Foreskin melanocyte (primary cell): ENCODE measurements at places on chromosomes 7 and 10.

DNA sequence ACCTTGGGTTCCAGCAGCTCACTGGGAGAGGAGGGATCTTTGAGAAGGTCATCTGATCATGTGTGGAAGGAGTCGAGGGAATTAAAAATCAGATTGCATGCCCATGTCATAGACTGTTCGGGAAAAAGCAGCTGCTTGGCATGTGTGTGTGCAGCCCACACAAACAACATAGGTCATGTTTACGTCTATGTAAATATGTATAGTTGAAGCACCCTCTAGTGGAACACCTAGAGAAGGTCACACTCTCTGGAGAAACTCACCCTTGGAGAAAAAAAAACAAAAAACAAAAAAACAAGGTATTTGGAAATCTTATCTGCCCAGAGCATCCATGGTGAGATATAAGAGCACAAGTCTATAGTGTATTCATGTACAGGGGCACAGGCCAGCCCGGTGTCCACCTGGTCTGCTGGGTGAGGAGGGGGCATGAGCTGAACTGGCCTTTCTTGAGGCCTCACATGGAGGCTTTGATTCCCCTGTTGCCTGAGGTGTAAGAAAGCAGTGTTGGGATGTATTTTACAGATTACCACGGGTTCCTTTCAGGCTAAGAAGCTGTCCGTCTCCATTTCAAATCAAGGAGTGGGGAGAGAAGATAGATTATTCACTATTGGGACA lies 98.0 kb downstream of the NPY start:
- no peak for DNase-seq

DNA sequence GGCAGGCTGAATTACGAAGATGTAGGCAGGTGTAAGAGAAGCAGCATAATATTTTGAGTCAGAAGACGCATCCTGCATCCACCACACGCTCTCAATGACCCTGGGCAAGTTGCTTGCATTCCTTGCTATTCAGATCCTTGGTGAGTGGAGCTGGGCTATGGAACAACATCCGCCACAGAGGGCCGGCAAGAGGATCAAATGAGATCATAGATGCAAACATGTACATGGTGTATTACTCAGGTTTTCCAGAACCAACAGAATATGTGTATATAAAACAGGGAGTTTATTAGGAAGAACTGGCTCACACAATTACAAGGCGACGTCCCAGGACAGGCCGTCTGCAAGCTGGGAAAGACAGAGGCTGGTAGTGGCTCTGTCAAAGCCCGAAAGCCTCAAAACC lies 51.5 kb downstream of the ADAM12 start:
- no peak for DNase-seq

GRCh38 chr7:78413568-78413967 lies 615.0 kb downstream of the PHTF2 start:
- no peak for DNase-seq

GRCh38 chr7:53428045-53428444 lies 392.6 kb downstream of the POM121L12 start:
- no peak for DNase-seq

GRCh38 chr10:123166618-123167017 lies 12.4 kb downstream of the BUB3 start:
- DNase-seq, result no peak

DNA sequence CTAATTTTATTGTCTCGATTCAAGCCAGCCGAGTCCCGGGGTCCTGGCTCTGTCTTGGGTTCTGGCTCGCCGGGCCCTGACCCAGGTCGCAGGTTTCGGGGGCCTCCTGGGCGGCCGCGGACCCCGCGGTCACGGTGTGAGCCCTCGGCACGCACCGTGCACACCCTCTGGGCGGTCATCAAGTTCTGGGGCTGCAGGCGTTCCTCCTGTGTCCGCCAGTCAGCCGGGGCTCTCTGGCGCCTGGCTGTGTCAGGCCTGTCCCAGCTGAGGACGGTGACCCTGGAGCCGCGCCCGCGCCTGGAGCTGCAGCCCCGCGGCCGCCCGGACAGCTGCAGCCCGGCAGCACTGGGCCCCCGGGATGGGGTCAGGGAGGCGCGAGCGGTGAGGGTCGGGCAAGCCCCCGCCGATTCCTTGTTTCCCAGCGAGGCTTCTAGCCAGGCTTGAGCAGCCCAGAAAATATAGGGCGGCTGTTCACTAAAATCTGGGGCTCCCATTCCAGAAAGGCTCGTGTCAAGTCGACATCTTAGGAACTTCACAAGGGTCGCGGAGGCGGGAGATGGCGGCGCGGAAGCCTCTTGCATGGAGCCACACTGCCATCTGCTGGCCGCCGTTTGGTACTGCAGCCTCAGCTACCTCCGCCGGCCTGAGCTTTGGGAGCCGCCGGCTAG lies 4.2 kb upstream of the HOXA7 start:
- DNase-seq, result no peak

DNA sequence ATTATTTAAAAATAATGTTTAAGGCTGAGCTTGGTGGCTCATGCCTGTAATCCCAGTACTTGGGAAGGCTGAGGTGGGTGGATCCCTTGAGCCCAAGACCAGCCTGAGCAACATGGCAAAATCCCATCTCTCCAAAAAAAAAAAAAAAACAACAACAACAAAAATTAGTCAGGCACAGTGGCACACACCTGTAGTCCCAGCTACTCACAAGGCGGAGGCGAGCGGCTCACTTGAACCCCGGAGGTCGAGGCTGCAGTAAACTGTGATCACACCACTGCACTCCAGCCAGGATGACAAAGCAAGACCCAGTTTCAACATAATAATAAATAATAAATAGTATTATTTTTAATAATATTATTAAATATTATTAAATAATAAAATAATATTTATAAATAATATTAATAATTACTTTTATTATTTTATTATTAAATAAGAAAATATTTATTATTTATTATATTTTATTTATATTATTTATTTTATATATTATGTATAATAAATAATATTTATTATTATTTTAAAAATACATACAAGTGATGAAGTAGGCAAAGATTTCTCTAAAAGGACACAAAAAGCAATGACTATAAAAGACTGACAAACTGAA lies 8.4 kb upstream of the LRRC61 start:
- no peak for DNase-seq

DNA sequence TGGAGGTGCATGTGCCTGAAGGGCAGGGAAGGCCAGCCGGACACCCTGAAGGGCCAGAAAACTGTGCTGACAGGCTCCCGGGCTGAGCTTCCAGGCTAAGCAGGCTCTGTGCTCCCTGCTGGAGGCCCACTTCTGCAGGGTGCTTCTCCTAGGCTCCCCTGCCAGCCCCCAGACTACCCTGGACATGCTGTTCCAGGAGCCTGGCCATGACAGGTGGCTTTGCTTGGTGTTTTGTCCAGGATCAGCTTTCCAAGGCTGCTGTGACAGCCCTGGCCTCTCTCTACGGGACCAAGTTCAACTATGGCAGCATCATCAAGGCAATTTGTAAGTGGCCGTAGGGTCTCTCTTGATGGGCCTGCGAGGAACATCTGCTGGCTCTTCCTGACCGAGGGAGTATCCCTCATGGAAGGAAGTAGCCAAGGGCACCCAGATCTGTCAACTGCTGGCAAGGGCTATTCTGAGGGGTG lies 5.3 kb downstream of the CPA1 start:
- no peak for DNase-seq
